Stimulated activated naive CD4-positive, alpha-beta T cell treated with Interleukin-2 at 50 U/mL for 16 hours (primary cell): ENCODE measurements at places on chromosomes 6 and 20.

DNA sequence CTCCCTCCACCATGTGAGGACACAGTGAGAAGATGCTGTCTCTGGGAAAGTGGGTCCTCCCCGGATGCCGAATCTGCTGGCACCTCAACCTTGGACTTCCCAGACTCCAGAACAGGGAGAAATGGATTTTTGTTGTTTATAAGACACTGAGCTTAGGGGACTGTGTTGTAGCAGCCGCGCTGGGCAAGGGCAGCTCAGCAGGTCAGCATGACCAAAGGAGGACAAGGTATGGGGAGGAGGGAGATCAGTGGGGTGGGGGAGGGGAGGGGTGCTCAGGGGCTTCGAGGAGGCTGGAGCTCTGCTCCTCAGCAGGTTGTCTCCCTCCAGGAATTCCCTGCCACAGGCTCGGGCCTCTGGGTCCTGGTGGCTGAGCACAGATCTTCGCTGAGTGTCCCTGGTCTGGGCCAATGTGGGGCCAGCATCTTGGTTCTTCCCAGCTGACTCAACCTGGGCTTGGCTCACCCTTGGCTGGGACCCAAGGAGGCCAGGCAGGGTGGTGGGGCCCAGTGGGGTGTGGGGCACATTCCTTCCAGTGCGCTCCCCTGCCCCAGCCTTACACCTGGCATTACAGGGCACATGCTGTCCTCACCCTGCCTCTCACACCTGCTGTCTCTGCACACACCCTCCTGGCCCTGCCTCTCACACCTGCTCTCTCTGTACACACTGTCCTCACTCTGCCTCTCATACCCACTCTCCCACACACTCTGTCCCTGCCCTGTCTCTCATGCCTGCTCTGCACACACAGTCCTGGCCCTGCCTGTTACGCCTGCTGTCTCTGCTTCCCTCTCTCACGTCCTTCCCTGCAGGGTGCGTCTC lies 107.3 kb downstream of the SYCP2 start:
- DNase-seq, result no peak

- DNase-seq, result no peak
These were observed 113.3 kb downstream of the LINC00237 start for GRCh38 chr20:20992686-20993360.

DNA sequence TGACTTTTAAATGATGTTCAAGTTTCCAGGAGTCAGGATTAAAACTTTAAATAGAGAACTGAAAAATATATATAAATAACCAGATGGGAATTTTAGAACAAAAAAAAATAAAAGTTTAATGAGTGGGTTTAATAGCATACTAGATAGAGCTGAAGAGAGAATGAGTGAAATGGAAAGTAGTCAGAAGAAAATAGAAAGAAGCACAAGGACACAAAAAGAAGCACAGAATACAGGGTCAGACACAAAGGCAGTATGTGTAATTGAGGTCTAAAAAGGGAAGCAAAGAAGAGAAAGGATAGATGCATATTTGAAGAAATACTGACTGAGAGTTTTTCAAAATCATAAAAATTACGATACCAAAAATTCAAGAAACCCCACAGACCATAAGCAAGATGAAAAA lies 159.8 kb upstream of the FERMT1 start:
- no peak for DNase-seq

- no peak for DNase-seq
These were observed 12.2 kb downstream of the BTN3A1 start for GRCh38 chr6:26414281-26414680.

- DNase-seq, result no peak
These were observed 67.9 kb upstream of the E2F3 start for GRCh38 chr6:20333721-20334269.

DNA sequence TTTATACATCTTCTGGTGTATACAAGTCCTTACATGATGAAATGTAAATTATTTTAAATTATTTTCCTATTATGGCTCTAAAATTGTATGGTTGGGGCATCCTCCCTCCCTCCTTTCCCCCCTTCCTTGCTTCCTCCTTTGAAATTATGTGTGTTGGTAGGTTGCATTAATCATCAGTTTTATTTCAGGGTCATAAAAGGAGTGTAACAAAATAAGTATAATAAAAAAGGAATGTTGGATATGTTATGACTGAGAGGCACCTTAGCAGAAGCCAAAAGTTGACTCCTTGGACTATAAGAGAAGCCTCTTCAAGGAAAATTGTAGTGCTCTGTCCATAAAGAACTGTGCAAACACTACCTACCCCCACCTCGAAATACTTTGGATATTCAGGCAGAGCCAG lies 46.6 kb upstream of the PTPRK start:
- no peak for DNase-seq

DNA sequence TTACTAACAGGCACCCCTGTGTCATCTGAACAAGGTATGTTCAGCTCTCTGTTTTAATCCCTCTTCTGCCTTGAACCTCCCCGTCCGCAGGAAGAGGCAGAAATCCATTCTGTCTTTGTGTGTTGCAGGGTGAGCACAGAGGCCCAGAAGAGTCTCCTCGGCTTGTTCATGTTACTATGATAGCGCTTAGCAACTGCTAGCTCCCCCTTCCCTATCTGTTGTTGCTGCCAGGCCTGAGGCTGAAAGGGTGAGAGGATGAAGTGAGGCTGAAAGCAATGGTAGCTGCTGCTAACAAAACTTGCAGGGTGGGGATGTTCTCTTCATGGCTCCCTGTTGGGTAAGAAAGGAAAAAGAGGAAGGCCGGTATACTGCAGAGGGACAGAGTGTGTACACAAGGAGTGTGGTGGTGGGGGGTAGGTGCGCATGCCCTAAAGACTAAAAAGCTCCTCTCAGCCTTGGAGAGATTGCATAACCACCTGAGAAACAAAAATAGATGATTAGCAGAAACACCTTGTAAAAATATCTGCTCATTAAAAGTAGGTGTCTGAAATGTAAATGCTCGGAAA lies 55.2 kb upstream of the CITED2 start:
- DNase-seq, result no peak

GRCh38 chr20:36298061-36298460 lies 8.1 kb upstream of the DLGAP4 start:
- no peak for DNase-seq

GRCh38 chr6:4819706-4820283 lies 43.6 kb downstream of the CDYL start:
- DNase-seq, result no peak

DNA sequence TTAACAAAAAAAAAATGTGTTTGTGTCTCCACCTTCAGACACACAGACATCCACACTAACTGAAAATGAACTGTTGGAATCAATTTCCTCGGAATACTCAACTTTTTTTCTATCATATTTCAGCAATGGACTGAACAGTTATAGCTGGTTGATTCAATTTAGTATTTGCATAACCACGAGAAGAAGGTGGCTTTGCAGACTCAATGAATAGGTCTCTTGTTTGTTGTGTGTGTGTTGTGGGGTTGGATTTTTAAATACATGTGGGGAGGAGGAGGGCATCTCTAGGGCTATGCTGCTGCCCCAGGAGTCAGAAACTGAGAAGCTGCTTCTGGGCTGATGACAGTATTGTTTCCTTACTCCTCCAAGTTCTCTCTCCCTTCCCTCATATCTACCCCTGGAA lies 28.7 kb downstream of the TFAP2A start:
- no peak for DNase-seq

DNA sequence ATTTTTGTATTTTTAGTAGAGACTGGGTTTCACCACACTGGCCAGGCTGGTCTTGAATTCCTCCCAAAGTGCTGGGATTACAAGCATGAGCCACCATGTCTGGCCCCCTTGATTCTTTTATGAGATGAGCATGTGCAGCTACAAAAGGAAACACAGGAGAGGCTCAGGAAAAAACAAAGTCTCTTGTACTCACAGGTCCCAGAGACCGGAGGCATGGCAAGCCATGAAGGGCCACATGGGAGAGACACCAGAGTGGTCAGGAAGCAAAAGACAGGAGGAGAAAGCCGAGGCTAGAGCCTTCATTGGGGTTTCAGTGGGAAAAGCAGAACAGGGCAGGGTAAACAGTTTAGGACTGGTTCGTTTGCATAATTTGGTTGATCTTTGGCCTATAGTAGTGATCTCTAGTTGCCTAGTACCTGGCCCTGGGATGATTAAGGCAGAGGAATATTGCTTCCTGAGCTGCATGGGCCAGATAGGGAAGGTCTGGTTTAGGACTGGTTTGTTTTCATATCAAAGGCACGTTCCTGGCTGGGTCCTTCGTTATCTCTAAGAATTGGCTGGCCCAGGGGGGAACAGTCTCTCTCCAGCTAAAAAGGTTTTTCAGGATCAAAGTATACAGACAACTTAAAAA lies 48.2 kb upstream of the PRND start:
- no peak for DNase-seq

DNA sequence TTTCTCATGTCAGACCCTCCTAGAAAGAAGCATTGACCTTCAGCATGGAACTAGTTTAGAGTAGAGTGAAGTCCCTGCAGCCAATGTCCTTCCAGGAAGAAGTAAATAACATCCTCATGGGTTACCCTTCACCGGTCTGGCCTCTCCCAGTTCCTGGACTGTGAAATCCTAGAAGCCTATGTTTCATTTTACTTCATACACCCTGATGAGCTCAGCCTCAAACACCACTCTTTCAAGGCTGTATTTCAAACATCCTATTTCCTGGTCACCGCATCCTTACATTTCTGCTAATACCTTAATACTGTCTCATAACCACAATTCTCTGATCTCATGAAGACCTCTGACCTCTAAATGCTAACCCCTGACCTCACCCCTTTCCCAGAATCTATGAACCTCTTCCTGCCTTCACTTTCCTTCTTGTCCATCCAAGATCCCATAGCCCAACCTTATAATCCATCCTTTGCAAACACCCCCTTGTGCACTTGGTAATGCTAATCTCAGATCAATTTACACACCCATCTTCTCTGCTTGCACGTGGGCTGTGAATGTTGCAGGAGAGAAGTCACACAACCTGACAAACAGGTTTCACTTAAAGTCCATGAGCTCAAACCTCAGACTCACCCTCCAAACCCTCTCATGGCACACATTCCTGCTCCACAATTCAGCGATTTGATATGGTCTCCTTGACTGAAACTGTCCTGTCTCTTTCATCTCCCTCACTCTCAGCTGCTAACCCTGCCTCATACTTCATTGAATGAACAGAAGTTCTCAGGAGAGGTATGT lies 30.2 kb downstream of the SLC2A10 start:
- no peak for DNase-seq

- no peak for DNase-seq
These were observed 8.8 kb downstream of the CDKAL1 start for GRCh38 chr6:20542927-20543602.

DNA sequence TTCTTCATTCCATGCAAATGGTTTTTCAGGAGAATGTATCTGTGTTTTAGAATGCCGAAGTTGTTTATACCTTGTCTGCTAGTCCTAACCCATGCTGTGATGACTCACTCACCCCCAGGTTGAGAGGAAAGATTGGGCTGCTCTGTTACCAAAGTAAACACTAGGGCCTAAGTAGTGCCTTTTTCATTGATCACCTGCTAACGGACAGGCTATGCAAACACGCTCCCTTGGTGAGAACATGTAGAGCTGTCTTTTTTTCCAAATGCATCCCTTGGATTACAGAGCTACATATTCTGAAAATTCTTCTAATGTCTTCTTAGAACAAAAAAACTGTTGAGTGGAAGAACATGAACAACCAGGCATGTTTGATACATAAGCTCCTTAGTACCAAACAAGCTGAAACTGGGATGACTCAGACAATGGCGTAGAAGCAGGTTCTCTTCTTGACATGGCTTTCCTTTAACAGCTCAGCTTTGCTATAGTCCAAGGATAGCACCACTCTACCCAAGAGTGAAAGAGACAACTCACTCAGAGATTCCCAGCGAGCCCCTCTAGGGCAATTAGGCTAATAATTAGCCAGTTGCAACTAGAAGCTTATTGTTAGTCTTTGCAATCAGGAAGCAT lies 20.5 kb downstream of the PERP start:
- no peak for DNase-seq

GRCh38 chr6:41423002-41423401 lies 87.6 kb downstream of the NCR2 start:
- DNase-seq, result no peak

DNA sequence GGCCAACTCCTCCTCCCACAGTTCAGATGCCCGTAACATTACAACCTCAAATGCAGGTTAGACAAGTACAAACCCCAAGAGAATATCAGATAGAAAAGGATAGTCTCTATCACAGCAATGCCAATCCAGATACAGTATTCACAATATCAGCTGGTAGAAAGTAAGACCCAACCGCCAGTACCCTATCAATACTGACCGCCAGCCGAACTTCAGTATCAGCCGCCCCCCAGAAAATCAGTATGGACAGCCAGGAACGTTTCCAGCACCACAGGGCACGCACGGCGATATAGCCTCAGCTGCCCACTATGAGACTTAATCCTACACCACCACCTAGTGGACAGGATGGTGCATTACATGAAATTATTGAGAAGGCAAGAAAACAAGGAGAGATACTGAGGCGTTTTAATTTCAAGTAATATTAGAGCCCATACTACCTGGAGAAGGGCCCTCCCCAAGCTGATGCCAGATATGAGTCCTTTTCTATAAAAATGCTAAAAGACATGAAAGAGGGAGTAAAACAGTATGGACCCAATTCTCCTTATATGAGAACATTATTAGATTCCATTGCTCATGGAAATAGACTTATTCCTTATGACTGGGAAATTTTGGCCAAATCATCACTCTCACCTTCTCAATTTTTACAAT lies 17.6 kb upstream of the EIF2S2 start:
- peak; percentile 6 for DNase-seq
